ENCODE measurements at places on chromosomes 5 and 9.
A peak's percentile ranks its signal among the peaks of the same experiment; 100 is the strongest.

GRCh38 chr9:27450752-27451151 is 73.3 kb upstream of the IFNK start:
- no peak for DNase-seq

- no peak for DNase-seq
These were observed 128.7 kb downstream of the ATG10 start for GRCh38 chr5:82100303-82101077.

DNA sequence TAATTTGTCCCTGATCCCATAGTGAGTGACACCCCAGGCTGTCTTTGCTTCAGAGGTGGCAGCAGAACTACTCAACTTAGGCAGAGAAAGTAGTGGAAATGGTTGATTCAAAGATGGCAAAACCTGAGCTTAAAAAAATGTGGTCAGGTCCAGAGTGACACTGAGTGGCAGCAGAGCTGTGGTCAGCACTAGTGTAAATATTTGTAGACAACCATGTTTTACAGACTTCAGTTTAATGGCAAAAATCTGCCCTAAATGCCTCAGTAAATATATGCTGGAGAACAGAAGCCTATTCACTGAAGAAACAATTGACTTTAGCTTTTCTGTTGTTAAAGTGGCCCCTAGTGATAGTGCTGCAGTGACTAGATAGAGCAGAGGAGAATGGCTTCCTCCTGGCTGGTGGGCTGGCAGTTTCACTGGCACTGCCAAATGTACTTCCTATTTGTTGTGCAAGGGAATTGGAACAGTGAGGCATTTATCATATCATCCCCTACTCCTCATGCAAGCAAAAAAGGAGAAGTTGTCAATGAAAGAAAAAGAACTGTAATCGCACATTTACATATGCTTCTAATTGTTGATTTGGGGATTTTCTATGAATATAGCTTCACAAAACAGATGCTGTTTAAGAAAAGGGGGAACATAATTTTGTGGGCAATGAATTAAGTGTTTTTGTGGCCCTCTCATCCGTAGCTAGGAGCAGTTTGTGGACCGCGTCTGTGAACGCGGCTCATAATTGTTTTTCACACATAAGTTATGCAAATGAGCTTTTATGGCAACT is 12.0 kb downstream of the PBX3 start:
- no peak for DNase-seq

- peak; percentile 26 for DNase-seq
These were observed 1.2 kb downstream of the PDLIM7 start for GRCh38 chr5:177496070-177496726.

DNA sequence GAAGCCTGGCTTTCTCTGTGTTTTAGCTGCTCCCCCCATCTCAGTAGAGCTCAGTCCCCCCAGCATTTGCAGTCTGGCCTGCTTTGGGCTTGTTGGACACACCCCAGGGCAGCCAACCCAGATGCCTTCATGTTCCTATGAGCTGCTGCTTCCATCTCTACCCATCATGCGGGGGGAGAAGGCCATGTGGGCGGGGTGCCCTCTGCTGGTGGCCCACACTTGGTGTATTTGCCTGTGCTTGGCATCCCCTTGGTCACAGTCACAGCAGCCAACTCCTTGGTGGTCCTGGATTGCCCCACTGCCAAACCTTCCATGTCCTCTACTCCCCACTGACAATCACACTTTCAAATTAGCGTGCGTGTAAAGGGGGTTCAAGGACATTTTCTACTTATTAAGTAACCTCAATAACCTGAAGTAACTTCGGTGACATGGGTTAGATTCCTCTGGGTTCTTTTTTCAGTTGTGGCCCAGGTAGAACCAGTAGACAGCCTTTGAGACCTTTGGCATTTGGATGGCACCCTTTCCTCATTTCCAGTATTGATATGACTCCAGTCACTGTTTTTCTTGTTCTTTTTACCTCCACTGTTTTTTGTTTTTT is 42.8 kb downstream of the SNX30 start:
- peak; percentile 88 for DNase-seq

DNA sequence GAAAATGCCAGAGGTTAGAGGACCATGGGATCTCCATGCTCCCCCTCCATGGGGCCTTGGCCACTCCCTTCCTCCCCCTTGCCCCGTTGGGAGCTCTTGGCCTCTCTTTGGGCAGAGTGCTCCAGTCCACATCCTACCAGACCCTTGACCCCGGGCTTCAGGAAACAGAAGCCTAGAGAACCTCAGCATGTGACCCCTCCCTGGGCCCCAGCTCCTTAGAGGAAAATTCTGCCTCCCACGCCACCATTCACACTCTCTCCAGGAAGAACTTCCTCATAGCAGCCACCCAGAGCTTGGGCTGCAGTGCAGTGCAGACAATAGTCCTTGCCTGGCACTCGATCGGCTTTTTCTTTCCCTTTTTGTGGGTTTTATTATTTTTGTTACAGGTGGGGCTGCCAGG is 6.0 kb downstream of the LHX6 start:
- DNase-seq = no peak

DNA sequence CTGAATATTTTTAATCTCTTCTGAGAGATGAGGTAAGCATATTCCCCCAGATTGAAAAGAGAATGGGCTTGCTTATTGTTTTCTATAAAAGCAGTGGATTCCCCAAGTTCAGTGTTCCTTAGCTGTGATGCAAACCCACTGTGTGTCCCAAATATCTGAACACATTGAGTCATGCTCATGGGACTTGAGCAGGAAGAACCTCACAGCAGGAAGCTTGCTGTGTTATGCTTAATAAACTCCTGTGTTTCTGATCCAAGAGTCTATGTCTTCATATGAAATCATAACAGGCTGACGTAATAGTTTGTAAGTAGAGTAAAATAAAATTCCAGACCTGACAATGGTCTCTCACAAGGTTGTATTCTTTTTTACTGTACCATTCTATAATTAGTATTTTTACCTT is 24.8 kb upstream of the LOX start:
- no peak for DNase-seq

- DNase-seq = no peak
These were observed 55.0 kb downstream of the TNPO1 start for GRCh38 chr5:72871366-72872024.

- DNase-seq = no peak
These were observed 221.7 kb downstream of the PCSK5 start for GRCh38 chr9:76112151-76112550.

GRCh38 chr5:61245936-61246335 is 83.7 kb upstream of the SMIM15 start:
- DNase-seq = no peak

- DNase-seq = no peak
These were observed 57.9 kb downstream of the TGFBR1 start for GRCh38 chr9:99162759-99163364.
